T1000 (cell line): ENCODE measurements at places on chromosomes 12 and 14.

DNA sequence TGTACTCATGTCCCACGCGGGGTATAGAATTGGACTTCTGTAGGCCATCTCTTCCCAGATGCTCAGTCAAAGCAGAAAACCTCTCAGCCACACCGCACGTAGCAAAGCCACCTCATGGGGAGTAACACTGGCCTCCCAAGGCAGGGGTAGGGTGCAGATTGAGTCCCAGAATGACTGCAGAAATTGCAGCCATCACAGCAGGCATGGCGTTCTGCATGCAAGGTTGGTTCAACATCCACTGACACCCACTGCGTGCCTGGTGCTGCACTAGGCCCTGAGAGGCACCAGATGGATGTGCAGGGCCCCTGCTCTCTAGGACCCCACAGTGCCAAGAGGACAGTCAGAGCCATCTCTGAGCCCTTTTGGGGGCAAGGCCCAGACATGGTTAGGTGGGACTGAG lies 39.9 kb downstream of the RAB35 start:
- no peak for DNase-seq

DNA sequence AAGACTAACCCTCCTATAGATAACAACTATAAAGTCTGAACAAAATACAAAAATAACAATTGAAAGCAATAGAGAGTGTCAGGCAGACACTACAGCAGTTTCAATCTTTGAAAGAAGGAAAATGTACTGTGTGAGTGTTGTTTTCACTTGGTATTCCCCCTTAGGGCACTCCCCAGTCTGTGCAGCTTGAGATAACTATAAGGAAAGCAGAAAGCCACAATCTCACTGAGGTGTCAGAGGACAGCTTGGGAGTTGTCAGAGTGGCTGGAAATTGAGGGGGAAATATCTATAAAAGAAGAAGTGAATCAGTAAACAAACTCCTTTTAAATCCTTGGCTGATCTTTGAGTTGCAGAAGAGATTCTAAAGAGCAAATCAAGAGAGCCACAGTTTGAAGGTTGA lies 364.8 kb downstream of the NELL2 start:
- DNase-seq: no peak

DNA sequence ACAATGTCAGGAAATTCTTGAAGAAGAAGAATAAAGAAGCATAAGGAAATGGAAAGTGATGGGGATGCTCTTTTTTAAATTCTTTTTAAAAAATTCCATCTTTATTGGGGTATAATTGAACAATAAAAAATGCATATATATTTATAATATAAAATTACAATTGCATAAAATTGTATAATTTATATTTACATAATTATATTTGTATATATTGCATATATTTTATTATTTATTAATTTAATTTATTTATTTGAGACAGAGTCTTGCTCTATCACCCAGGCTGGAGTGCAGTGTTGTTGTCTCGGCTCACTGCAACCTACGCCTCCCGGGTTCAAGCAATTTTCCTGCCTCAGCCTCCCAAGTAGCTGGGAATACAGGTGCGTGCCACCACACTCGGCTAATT lies 36.3 kb downstream of the PAH start:
- no peak for DNase-seq

DNA sequence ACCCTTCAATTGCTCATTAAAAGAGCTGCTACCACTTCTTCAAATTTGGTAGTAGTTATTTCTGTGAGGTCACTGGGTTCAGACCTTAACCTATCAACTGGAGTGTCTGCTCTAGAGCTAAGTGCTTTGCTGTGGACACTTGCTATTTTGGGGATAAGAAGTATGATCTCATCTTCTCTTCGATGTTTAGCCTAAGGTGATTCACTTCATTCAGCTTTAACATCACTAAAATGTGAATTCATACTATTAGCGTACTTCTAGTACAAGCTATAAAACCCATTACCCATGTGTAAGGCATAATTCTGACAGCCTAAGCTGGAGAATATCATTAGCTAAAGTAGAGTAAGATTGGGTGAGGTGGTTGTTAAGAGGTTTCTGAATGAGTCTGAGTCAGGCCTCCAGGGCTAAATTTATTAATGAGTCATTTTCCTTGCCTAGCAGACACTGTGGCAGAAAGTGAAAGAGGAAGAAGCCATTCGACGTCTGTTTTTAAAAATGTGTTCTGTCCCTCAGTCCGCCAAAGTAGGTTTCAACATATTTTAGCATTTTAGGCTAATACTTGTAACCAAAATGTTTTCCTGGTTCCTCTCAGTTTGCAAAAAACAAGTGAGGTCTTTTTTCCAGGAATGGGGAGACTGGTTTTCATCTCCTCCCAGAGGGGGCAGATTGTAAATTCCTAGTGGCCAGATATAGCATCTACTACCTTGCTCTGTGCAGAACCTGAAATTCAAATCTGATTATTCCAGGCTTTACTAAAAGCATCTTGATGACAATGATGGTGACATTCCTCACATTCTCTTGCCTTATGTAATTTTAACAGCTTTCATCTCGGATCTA lies 103.6 kb downstream of the SSPN start:
- peak; percentile 51 for DNase-seq

DNA sequence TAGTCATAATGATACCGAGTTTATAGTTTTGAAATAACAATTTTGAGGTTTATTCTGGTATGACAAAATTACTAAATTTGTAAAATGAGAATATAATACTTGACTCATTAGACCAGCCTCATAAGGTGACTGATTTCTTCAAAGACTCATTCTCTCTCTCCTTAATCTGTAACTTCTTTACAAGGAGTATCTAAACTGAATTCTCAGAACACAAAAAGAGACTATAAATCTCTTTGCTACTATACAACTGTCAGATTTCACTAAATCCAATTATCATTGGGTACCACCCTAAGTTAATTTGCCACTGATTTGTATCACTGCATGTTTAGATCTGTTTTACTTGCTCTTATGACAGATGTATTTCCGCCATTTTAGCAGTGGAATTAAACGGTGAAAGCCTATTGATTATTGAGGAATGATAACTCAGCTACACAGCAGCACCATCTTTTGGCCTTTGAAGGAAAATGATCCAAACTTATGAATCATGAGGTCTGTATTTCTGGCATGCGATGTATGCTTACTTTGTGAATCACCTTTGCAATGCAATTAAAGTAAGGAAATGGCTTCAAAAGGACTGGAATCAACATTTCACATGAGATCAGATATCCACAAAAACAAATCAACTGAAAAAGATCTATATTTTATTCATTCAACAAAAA lies 161.2 kb downstream of the RERGL start:
- DNase-seq: no peak

- no peak for DNase-seq
These were observed 93.0 kb downstream of the SLC24A4 start for GRCh38 chr14:92415969-92416368.

DNA sequence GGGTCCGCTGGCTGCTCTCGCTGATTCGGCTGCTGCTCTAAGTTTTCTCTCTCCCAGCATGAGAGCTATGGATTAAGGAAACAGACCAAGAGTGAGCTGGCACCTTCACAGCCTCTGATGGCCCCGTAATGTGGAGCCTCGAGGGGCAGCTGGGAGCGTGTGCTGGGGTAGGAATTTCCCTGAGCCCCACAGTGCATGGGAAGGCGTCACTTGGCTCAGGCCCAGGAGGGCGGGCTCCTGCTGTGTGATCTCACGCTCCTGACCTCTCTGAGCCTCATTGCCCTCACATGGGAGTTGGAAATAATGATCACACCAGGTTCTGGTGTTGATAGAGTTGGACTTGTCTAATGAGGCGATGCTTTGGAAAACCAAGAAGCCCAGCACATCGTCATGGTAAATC lies 238.6 kb upstream of the CRY1 start:
- no peak for DNase-seq

DNA sequence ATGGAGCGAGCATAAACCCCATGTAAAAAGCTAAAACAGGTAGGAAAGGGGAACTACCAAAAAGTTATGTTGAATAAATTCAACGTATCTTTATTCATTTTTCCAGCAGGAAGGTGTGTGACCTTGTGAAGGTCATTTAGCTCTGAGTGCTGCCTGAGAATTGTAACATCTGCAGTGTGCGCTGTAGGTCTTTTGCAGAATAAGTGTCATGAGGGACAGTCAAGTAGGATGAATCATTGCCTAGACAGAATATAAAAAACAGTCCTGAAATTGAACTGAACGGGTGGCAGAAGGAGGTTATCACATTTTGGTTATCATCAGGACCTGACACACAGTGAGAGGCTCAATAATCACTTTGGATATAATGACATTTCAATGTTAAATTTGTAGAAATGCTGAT lies 334.8 kb upstream of the NOVA1 start:
- DNase-seq: no peak

- DNase-seq: no peak
These were observed 27.8 kb downstream of the AREL1 start for GRCh38 chr14:74685056-74685455.

DNA sequence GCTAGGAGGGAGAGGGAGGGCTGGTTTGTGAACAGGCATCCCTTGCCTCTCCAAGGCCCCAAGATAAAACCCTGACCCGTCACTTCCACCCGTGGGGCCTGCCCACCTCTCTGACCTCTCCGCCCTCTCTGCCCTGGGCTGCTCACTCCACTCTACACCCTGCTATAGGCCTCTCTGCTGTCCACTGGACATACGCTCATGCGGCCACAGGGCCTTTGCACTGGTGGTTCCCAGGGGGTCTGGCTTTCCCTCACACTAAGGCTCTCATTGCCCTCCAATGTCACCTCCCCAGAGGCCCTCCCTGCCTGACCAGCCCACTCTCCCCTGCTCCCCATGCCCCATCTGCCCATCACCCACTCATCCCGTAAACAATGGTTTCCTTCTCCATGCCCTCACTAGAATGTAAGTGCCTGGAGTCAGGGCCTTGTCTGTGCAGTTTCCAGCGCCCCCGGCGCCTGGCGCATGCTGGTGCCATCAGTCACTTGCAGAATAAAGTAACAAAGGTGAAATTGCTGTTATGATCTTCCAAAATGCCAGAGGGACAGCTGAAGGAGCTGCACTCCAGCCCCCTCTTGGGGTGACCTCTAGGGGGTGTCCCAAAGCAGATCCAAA lies 73.6 kb downstream of the RFLNA start:
- no peak for DNase-seq

DNA sequence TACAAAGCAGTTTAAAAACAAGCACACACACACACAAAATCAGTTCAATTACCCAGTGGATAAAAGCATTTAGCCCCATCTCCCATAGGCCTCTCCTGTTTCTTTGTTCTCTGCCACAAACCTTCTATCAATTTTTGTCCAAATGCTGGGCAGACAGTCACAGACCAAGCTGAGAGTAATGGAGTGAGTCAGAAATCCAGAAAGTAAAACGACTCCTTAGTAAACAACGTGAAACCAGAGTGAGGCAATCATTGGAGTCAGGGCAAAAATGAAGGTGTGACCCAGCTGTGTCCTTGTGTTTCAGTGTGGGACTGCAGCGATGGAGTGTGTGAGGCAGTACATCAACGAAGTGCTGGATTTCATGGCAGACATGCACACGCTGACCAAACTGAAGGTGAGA lies 102.0 kb downstream of the PRIMA1 start:
- no peak for DNase-seq

DNA sequence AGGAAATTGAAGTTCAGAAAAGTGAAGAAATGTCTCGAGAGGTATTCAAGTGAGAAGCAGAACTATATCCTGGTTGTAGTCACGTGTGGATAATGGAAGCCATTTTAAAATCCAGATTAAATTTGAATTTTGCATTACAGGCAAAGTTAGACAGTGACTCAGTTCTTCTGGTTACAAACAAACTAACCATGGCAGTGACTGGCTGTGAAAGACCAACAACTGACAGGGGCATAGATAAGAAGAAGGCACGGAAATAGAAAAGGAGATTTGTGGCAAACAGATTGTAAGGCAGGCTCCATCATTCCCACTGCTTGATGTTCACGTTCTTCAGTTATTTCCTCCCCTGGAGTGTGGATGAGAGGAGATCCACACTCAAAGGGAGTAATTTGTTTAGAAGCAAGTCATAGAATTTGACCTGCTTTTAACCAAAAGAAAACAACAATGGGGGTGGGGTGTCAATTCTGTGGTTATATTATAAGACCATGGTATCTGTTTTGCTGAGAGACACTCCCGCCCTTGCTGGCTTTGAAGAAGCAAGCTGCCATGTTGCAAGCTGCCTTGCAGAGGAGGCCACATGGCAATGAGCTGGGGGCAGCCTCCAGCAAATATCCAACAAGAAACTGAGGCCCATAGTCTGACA lies 795.3 kb downstream of the VRK1 start:
- DNase-seq: no peak

DNA sequence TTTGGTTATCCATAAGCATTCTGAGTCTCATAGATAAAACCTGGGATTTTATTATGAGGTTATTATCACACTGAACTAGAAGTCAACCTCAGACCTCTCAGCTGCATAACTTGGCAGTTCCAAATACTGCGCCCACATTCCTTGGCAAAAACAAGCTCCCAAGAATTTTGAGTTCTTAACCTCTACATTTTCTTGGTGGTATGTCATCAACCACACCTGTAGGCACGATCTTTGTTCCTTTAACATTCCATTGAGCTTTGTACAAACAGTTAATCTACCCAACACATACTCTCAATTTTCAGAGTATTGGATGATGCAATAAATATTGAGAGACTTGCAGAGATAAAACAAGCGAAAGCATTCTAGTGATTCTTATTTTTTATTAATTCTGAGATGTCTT lies 371.8 kb upstream of the PRICKLE1 start:
- DNase-seq: peak; percentile 50

DNA sequence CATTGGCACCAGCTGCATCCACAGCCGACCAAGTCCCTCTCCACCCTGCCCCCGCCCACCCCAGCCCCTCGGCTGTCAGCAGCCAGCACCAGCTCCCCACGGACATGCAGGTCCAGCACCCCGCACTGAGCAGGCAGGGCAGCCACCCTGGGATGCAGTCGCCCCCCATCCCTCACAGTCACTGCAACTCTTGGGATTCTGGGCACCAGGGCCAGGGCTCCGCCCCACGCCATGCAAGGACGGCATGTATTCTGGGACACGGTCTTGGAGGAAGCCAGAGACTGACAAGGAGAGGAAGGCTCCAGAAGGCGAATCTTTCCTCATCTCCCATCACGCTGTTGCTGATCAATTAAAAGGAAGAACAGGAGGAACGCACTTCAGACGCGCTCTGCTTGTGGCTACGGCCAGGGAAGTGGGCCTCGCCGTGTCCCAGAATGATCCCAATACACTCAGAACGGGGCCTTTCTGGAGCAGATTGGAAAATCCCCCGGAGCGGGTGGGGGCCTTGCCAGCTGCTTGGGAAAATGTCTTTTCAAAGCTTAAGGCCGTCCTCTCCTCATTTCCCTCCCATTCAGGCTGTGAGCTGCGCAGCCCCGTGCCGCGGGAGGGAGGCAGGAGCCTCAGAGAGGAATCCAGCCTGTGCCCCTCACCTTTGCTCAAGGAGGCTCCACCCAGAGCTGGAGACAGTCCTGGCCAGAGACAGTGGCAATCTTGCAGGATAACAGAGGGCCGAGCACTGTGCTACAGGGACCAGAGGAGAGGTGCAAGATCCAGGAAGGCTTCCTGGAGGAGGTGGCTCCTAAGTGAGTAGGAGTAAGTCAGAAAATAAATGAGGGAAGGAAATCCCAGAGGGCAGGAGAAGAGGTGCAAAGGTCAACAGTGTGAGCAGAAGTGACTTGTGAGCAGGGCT lies 54.1 kb upstream of the DIO3 start:
- DNase-seq: no peak
